ENCODE measurements at places on chromosomes 12 and 14.

DNA sequence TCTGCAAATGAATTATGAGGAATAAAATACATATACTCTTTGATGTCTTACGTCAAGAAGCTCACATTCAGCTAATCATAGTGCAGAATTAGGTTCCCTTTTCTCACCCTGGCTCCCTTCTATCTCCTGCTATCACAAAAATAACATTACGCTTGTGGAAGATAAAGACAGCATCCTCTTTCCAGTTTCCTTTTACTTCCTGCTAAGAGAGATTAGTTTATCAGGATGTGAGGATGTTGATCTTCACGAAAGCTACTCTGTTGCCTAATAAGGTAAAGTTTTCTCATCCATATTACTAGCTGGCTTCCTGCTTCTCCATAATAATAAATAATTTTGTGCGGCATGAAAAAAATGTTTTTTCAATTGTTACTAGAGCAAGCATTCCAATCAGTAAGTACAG lies 217.7 kb upstream of the DCN start:
- no peak for DNase-seq

GRCh38 chr12:42213023-42213422 lies 25.0 kb downstream of the YAF2 start:
- DNase-seq: no peak

DNA sequence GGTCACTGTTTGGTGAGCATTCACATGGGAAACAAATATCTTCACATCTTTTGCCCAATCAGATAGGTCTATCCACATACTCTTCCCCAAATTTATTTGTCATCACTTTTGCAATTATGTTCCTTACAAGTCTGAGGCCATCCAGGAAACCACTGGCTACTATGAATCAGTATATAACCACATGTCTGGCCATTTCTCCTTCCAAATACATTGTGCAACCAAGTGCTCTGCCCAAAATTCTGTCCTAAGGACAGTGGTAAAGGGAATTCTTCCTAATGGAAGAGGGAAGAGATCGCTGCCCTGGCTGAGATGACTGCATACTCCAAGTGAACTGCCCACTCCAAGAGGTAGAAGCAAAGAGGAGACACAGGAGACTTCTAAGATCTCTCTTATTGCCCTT lies 148.9 kb upstream of the MAX start:
- no peak for DNase-seq

- DNase-seq: no peak
These were observed 4.9 kb downstream of the RAN start for GRCh38 chr12:130876758-130877157.

DNA sequence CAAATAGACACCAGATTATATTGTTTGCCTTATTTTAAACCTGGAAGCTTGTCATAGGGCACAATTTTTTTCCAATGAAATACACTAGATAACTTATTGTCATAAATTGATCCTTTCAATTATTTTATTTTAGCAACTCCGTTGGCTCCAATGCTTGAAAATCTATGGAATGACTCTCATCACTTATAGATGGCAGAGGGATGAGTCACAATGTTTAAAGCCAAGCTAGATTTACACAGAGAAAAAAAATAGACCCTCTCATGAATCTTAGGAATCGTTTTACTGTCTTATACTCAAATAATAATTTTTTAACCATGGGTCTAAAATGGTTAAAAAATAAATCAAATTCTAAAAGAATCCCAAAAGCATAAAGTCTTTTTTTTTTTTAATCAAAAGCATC lies 1276.6 kb upstream of the FLRT2 start:
- DNase-seq: no peak

- no peak for DNase-seq
These were observed 3.0 kb downstream of the TRMT5 start for GRCh38 chr14:60977847-60978246.

- DNase-seq: no peak
These were observed 39.8 kb downstream of the MSRB3 start for GRCh38 chr12:65318186-65318685.

GRCh38 chr12:84455598-84455997 lies 457.0 kb downstream of the SLC6A15 start:
- no peak for DNase-seq

DNA sequence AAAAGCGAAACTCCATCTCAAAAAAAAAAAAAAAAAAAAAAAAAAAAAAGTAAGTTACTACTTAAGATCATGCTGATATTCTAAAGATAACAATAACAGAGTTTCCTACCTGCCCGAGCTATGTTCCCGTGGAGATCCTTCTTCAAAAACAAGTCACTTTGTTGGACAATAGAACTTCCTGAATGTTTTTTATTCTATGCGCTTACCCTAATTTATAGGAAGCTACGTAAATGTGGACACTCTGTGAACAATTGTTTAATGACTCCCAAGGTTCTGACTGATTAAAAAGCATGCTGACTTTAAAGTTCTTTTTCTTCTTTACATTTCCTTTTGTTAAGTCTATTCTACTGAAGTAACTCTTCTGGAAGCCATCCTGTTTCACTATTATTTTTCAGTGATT lies 52.5 kb downstream of the FGD4 start:
- DNase-seq: no peak

GRCh38 chr12:10528174-10528953 lies 22.7 kb downstream of the EIF2S3B start:
- no peak for DNase-seq

GRCh38 chr12:124097701-124098100 lies 124.7 kb downstream of the ZNF664 start:
- no peak for DNase-seq

DNA sequence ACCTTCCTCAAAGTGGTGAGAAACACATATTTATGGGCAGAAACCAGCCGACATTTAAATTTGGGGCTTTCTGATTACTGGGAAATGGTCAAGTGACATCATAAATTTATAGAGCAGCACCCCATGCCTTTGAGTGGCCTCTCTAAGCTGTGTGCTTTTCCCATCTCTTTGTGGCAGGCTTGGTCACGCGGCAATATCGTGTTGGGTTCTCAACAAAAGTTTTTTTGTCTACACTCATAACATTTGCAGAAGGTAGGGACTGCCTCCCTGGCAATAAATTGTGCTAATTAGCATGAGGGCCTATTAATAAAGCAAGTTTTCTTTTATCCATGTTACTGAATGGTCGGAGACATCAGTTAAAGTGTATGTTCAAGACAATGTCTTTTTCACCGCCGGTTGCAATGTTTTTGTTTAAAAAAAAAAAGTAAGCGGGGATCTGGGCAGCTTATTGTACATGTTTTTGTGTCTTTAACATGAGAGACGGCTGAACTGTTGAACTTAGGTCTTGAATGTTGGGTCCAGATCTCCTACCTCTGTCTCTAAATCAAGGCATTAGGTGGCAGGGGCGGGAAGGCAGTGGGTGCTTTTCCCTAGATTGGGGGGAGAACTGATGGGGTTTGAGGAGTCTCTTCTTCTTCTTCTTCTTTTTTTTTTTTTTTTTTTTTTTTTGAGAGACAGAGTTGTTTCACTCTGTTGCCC lies 193.3 kb downstream of the PHETA1 start:
- no peak for DNase-seq

DNA sequence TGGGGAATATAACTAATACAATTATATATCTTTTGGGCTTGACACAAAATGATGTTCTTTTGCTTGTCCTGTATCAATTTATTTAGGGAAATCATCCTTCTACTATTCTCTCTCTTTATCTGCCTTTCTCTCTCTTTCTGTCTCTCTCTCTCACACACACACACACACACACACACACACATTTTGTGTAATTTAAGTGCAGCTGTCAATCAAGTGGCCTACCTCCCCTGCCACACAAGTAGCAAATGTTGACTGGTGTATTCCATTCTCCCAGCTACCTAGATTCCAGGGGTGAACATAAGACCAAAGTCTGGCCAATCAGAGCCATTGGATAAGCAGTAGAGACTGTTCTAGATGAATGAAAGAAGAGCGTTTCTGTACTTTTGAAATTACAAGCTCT lies 127.6 kb downstream of the C12orf42 start:
- DNase-seq: no peak

DNA sequence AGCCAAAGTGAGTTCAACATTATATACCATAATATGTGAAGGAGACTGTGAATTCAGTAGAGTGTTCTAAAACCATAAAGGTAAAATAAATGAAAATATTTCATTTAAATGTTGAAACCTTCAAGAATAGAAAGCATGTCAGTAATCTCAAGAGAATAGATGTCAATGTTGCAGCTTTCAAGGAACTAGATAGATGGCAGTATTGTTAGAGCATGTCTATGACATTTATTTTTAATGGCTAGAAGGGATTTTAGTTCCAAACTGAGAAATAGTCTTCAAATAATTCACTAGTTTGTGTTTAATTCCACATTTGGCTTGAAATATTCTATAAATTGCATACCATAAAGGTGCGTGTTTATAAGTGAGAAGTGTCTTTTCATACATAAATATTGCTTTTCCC lies 326.5 kb downstream of the FLRT2 start:
- DNase-seq: no peak

GRCh38 chr12:40208707-40209446 lies 15.9 kb upstream of the LRRK2 start:
- DNase-seq: no peak

- DNase-seq: no peak
These were observed 356.9 kb downstream of the MED13L start for GRCh38 chr12:115920395-115921183.
